NCI-H526 (cell line): ENCODE measurements at places on chromosomes 4 and X.

GRCh38 chr4:182225257-182225852 lies 17.8 kb upstream of the TENM3 start:
- DNase-seq = no peak

- DNase-seq = no peak
Observed at GRCh38 chr4:2079926-2080325, 20.8 kb downstream of the NAT8L start.

GRCh38 chrX:49053223-49054072 lies 5.4 kb upstream of the CCDC120 start:
- peak; percentile 34 for DNase-seq

GRCh38 chr4:149176039-149176438 lies 639.6 kb downstream of the IQCM start:
- no peak for DNase-seq

DNA sequence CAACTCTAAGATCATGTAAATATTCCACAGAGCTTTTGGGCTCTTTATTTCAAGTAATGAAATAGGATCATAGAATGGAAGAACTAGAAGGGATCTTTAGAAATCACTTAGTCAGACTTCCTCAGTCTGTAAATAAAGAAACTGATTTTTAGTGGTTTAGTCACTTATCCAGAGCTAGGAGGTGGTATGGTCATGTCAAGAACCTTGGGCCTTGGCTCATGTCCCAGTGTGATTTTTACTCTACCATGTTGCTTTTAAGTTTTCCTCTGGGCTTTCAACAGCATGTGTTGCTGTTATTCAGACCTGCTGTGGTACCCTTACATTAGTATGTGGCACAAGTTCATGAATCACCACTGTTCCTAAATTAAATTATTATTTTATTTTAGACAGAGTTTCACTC lies 184.9 kb downstream of the FRAS1 start:
- DNase-seq = no peak

- DNase-seq = no peak
Observed at GRCh38 chr4:62208921-62209320, 1008.8 kb downstream of the ADGRL3 start.

DNA sequence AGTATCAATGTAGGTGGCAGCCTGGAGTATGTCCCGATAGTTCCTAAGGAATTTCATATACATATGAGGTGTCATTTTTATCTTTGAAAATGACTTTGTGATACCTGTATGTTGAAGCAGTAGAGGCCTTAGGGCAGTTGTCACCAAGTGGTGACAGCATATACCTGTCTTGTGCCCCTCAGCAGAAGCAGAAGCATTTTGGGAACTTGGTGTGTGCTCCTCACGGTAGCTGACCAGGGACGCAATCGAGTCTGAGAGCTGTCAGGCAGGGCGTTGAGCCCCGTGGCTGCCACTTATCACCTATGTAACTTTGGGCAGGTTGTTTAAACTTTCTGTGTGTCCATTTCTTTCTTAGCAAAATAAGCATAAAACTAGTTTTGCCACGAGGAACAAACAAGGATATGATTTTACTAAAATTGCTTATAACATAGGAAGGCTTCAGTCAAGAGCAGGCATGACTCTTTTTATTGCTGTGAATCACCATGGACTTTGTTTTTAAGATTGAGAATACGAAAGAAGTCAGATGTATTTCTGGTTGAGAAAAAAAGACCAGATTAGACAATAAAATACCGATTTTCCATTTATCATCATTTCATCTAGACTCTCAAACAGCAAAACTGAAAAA lies 161.5 kb downstream of the CPE start:
- no peak for DNase-seq

DNA sequence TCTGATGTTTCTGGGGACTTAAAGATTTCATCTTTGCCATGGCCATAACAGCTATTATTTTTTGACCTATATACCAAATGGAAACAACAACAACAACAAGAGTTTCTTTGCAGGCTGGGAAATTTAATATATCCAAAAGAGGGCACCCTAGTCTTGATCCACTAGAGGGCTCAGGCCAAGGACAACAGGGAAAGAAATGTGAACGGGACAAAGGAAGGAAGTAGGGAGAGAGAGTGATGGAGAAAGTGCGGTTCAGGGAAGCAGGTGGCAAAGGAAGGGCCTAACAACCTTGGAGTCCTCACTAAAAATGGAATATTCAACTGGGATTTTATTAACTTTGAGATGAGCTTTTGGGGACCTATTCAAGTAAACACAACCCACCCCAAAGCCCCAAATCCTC lies 67.8 kb upstream of the SCML1 start:
- no peak for DNase-seq

- DNase-seq = no peak
Observed at GRCh38 chr4:153114771-153115321, 89.4 kb upstream of the TRIM2 start.

DNA sequence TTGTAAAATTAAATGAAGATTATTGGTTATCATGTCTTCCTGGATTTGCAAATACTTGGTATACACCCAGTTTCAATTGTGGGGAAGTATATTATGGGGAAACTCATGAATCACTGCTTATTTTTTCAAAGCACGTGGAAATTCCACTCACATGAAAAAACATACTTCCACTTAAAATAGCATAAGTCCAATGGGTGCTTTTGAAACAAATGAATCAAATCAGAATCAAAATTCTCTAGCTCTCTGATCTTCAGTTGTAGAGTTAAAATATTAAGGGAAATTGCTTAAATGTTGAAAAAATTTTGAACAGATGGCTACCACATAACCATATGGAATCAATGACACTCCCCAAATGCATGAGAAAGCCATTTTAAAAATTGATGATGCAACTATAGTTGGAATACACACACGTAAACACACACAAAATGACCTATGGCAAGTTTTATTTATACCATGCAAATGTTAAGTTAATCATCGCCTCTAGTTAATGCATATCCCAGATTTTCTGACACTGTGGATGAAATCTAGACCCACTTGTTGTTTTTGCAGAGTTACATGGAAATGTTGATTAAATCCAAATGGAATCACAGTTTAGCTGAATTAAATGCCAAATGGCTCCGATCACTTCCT lies 93.2 kb downstream of the ARSF start:
- DNase-seq = no peak

DNA sequence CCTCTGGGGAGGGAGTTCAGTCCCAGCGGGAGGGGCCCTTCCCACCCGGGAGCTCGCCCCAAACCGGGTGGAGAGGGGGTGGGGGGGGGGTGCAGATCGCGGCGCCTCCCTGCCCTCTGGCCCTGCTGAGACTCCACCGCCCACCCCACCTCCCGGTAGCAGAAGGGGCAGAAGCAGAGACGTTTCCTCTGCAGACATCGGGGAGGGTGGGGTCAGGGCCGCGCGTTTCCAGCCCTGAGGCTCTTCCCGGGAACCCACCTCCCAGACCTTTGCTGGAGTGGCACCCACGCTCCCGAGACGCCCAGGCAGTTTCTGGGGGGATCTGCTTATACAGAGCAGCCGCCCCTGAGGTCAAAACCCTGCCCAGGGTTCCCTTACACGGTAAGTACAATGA lies 30.2 kb downstream of the CPLX1 start:
- no peak for DNase-seq

- no peak for DNase-seq
Observed at GRCh38 chrX:112670977-112671376, 8.8 kb downstream of the LHFPL1 start.

- no peak for DNase-seq
Observed at GRCh38 chr4:27173280-27173679, 312.6 kb downstream of the STIM2 start.

- DNase-seq = no peak
Observed at GRCh38 chr4:109174224-109174953, 128.1 kb downstream of the COL25A1 start.

DNA sequence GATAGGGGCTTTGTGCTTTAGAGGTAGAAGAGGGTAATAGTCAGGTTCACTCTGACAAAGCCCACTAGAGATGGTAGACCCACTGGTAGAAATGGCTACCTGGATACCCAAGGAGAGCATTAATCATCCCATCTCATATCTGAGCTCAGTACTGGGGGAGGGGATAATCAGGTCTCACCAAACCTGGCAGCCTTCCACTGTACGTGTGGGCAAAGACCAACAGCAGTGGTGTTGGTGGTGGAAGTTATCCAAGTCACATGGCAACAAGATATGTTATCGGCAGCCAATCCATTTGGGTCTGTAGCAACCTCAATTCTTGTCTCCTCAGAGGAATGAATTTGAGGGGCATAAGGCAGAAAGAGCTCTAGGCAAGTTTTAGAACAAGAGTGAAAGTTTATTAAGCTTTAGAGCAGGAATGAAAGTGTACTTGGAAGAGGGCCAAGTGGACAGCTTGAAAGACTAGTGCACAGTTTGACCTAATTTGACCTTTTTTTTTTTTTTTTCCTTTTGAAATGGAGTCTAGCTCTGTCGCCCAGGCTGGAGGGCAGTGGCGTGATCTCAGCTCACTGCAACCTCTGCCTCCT lies 67.0 kb upstream of the CXCL13 start:
- DNase-seq = no peak

GRCh38 chr4:171532968-171533367 lies 280.2 kb upstream of the GALNTL6 start:
- DNase-seq = no peak

DNA sequence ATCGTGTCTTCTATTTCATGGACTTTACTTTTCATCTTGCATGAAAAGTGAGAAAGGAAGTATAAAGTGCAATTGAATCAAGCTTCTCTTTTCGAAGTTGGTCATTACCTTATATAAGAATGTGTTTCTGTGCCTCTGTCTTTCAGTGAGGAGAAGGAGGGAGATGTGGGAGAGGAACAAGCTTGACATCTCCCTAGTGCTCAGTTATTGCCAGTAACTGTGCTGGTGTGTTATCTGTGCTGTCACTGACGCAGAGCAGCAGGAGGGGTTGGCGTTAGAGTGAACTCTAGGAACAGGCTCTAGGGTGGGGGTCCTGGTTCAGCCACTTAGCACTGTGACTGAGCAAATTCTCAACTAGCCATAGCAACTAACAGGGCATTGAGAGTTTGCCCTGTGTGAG lies 34.0 kb upstream of the TBC1D9 start:
- no peak for DNase-seq

- no peak for DNase-seq
Observed at GRCh38 chr4:139368998-139369397, 66.7 kb upstream of the NDUFC1 start.

DNA sequence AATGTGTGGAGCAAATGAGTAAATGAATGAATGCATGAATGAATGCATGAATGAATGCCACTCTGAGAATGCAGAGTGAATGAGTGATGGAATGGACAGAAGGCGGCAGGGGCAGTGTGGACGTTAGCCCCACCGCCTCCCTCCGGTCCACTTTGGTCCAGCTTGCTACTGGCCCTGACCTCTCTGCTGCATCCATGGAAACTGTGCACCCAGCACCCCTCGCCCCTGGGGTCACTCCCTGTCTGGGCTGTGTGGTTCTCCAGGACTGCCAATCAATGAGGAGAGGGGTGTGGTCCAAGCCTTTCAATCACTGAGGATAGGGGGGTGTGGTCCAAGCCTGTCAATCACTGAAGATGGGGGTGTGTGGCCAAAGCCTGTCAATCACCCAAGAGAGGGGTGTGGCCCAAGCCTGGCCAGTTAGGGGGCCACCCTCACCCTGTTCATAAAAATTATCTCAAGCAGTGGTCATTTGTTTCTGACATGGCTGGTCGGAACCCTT lies 39.2 kb upstream of the ASMTL start:
- no peak for DNase-seq

DNA sequence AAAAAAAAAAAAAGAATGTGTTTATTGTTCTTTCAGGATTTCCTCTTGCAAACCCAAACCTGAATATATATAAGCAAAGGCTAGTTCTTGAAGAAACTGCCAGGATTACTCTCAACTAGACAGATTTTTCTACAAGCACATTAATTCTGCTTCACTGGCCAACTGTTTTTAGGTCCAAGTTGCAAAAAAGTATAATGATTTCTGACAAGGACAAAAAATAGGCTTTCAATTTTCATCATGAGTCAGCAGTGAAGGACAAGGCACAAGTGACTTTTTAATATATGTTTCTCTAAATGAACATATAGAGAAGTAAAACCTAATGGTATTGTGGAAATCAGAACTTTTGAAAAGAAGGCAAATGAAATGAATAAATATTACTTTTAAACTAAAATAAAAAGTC lies 73.7 kb downstream of the ELOVL6 start:
- DNase-seq = no peak

GRCh38 chr4:72111863-72112262 lies 80.1 kb downstream of the NPFFR2 start:
- no peak for DNase-seq

- DNase-seq = no peak
Observed at GRCh38 chr4:102665527-102665926, 95.2 kb downstream of the MANBA start.

GRCh38 chr4:105227054-105227453 lies 80.4 kb downstream of the TET2 start:
- DNase-seq = no peak

DNA sequence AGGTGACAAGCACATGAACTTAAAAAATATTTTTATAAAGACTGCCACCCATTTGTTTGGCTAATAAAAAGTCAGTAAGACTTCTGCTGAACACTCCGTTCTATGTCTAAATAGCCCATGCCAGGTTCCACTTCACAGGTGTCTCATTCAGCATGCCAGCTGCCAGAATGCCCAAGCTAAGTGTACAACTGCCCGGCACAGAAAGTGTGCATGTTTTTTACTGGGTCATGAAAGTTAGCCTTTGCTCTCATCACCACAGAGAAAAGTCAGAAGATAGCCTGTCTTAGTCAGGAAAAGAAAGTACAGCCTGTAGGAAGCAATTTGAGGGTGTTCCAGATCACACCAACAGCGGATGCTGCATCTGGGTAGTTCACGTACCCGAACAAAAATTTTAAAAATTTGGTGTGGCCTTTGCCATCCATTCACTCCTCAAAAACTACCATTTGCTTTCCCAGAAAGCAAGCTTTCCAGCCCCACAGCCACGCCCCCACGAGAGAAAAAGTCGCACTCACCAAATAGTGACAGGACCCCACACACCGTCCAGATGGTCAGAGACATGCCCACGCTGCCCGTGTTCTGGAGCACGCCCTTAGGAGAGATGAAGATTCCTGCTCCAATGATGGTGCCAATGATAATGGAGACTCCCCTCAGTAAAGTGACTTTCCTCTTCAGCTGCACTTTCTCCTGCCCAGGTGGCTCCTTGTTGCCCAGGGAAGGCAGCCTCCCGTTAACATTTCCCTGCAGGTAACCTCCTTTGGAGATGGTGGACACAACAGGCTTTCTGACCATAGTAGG lies 671 bp downstream of the SLC7A11 start:
- DNase-seq = no peak

- DNase-seq = no peak
Observed at GRCh38 chr4:48112017-48112667, 21.9 kb downstream of the TXK start.

DNA sequence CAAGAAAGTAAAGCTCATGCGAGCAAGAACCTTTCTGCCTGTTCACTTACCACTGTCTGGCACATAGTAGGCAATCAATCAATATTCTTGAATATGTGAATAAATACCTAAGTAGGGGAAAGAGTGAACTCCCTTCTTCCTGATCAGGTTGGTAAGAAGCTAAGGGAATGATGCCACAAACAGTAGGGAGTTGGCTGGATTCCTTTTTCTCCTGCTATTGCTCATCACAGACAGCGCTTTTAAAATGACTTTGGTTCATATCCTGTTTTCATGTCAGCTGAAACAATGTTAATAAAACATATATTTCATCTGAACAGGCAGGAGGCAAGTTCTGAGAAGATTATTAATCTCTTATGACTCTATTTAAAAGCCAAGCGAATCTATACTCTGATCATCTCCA lies 99.2 kb downstream of the NSUN7 start:
- DNase-seq = no peak

GRCh38 chr4:67109276-67109675 lies 436.0 kb downstream of the CENPC start:
- DNase-seq = no peak
